ENCODE measurements at places on chromosomes 6 and 20.

DNA sequence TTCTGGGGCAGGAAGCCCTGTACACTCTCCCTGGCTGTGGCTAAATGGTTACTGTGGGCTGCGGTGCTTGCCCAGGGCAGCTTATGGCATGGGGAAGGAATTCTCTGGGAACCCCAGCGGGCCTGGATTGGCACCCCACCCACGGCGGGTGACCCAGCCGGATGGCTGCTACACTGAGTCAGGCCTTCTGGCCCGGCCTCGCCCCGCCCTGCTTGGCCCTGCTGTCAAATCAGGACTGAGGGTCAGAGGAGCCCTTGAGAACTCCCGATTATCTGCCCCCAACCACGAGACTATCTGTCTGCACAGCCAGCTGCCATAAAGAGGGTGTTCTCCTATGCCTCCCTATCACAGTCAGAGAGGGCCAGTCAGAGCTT is 7.3 kb upstream of the ITPR3 start:
- no peak for DNase-seq

- no peak for DNase-seq
Measured at GRCh38 chr6:154937306-154938220, 57.6 kb upstream of the TIAM2 start.

DNA sequence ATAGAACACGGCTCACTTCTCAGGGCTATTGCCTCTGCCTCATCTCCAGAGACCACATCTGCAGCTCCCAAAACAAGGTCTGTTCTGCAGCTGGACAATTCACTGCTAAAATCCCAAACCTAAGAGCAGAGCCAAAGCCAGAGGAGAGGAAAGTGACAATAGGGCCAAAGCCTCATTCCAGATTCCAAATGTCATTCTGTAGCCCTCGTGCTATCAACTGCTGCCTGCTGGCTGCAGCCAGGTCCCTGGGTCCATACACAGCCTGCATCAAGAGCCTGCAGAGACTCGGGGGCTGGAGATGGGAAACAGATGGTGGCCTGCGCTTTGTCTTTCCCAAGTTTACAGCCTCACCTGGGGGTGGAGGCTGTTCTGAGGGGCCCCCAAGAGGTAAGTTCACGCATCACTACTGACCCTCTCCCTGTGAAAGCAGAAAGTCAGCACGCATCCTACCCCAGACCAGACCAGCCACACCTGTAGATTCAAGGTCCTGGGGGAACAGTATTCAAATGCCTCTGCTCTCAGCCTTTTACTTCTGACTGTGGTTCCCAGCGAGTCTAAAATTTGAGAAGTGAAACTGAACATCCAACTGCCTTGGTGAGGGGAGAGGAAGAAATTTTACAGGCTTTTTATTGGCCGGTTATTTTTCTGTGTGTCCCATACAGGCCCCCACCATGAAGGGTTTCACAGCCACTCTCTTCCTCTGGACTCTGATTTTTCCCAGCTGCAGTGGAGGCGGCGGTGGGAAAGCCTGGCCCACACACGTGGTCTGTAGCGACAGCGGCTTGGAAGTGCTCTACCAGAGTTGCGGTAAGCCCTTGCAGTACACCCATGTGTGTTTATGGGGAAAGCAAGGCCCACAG is at the start of gene LY86:
Gene LY86 (plus strand): TSS at position 657 of the 860 bp plus-strand sequence. CDS start 15 bp downstream, at position 672.
- DNase-seq = no peak

GRCh38 chr6:80289727-80290126 is 183.3 kb downstream of the BCKDHB start:
- DNase-seq = no peak

GRCh38 chr6:125294925-125295324 is 6.8 kb downstream of the HDDC2 start:
- DNase-seq = no peak

DNA sequence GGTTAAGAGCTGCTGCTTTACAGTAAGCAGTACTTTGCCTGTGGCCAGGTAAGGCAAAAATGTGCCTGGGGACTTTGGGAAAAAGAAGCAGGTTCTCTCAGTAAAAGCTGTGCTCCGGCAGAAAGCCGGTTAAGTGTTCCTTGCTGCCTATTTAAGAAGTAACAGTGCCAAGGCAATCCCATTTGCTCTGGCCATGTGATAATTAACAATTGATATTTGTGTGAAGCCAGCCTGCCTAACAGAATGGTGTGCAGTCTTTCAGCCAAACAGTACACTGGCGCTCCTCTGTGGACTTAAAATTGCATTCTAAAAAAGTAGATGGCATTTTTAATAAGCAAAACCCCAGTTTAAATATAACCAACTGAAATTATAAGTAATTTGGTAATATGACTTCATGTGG is 430.3 kb downstream of the PLCB1 start:
- no peak for DNase-seq

DNA sequence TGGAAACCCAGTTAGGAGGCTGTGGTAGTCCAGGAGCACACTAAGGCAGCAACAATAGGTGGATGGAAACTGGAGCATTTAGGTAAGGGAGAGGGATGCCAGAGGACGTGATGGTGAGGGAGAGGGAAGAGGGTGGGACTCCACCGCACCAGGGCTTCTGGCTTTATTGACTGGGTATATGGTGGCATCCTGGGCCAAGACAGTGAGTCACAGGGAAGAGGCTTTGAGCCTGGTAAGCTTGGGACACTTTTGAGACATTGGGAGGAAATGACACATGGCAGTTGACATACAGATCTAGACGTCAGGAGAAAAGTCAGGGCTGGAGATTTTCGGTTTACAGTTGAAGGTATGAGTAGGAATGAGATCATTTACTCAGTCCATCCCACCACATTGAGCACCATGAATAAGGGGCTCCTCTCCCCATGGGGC is 14.9 kb downstream of the NT5E start:
- DNase-seq = no peak

DNA sequence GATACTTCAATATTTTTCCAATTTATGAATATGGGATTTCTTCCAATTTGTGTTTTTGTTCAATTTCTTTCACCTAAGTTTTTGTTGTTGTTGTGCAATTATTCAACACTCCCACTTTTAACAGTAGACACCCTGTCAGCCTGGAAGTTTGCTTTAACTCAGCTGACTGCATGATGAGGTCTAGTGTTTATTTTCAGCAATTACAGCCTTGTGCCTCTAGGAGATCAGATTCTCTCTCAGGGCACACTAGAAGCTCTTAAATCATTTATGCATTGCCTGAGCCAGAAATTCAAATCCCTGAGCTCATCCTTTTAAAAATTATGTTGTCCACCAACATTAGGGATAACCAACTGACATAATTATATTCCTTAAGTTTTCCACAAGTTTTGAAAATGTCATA is 85.7 kb downstream of the MRAP2 start:
- no peak for DNase-seq

GRCh38 chr20:10719740-10720385 is 46.1 kb upstream of the JAG1 start:
- no peak for DNase-seq

GRCh38 chr6:44342052-44342451 is 398 bp upstream of the SPATS1 start:
- no peak for DNase-seq

DNA sequence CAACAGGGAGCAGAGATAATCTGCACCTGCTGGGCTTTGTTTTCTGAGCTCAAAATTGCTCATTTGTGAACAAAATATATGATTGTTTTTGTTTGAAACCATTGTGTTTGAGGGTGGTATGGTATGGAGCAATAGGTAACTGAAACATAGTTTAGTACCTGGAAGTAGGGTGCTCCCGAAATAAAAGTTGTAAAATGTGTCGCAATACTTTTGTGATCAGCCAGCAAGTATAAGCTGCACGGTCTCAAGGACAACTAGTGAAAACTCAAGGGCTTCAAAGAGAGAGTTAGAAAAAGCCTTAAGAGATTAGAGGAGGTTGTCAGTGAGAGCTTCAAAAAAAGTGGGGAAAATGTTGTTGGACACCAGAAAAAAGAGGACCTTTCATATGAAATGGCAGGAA is 579.8 kb upstream of the POU3F2 start:
- no peak for DNase-seq

- no peak for DNase-seq
Measured at GRCh38 chr6:115969930-115970273, 90.8 kb downstream of the FRK start.

GRCh38 chr6:54719633-54720032 is 126.9 kb upstream of the FAM83B start:
- DNase-seq = no peak

DNA sequence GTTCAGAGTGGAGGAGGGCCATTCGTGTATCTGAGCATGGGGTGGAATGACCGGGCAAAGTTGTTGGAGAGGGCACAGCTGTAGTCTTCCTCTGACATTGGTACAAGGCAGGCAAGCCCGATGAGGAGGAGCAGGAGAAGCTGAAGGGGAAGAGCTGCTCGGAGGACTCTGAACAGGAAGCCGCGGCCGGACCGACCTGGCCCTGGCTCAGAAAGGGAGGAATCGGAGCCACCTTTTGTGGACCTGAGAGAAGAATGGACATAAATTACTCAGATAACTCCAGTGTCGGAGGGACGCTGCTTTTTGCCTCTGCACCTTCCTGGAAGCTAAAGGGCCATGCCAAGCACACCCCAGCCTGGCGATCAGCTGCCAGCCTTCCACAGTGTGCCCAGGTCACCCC is 315.0 kb downstream of the ESR1 start:
- no peak for DNase-seq

DNA sequence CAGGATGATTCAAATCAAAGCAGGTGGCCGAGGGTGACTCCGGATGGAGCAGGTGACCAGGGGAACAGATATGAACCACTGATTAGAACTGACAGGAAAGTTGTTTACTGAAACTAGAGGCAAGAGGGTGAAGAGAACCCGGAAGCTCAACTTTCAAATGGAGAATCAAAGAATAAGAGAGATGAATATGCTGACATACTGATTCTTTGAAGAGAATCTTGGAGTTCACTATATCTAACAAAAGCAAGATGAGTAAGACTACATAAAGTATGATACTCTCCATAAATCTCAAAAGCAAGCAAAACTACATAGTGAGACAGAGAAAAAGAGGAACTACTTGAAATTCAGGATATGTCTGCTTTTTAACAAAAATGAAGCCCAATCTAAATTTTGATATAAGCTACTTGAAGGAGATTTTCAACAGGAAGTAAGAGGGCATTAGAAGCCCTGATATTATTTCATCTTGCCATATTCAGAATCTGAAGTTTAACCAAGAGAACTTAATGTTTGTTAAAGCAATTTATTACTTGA is 4.0 kb upstream of the UBD start:
- no peak for DNase-seq

- DNase-seq = no peak
Measured at GRCh38 chr6:110366975-110367374, 8.8 kb upstream of the METTL24 start.

DNA sequence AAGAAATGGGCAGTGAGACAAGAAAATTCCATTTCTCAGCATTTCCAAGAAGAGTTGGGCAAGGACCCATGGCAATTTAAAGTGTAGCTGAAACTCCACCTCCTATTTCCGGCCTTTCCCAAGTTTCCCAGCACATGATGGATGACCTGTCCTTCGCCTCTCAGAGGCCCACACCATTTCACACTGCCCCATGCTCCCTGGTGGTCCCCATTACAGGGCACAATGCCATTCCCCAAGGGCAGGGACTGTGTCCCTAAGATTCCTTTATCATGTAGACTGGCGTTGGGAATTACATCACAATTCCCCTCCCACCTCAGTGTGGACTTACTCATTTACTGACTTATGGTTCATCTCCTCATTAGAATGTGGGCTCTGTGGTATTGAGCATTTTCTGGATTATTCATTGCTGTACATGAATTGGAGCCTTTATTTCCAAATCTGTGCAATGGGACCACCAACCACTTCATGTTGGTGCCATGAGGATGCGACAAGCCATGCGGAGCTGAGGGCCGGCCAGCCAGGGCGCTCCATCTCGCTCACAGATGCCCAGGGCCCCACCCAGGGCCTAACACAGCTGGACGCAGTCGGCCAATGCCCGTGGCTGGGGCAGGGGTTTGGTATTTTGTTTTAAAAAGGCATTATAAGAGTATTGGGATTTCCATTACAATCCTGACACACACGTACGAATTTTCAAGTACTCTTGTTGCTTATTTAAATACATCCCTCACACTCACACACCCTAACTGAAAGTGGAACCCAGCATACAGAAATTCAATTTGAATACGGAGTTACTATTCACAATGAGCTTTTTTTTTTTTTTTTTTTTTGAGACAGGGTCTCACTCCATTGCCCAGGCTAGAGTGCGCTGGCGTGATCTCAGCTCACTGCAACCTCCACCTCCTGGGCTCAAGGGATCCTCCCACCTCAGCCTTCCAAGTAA is 5.4 kb downstream of the ACSS1 start:
- no peak for DNase-seq

DNA sequence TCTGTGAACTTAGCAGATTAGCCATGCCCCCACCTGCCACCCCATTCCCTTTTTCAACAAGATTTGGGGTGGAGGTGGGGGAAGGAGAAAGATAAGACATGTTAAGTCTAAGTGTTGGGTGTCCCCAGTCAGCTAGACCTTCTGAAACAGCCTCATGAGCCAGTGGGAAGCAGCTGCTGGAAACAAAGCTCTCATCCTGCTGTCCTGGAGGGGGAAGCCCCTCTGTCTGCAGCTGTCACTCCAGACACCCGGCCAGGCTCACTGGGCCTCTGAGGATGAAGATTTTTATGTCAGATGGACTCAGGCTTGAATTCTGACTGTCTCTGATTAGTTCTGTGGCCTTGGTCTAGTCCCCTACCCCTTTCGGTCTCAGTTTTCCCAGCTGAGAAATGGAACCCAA is 1.1 kb downstream of the BPIFB3 start:
- DNase-seq = no peak

- DNase-seq = no peak
Measured at GRCh38 chr20:8076306-8077136, 55.5 kb upstream of the PLCB1 start.

DNA sequence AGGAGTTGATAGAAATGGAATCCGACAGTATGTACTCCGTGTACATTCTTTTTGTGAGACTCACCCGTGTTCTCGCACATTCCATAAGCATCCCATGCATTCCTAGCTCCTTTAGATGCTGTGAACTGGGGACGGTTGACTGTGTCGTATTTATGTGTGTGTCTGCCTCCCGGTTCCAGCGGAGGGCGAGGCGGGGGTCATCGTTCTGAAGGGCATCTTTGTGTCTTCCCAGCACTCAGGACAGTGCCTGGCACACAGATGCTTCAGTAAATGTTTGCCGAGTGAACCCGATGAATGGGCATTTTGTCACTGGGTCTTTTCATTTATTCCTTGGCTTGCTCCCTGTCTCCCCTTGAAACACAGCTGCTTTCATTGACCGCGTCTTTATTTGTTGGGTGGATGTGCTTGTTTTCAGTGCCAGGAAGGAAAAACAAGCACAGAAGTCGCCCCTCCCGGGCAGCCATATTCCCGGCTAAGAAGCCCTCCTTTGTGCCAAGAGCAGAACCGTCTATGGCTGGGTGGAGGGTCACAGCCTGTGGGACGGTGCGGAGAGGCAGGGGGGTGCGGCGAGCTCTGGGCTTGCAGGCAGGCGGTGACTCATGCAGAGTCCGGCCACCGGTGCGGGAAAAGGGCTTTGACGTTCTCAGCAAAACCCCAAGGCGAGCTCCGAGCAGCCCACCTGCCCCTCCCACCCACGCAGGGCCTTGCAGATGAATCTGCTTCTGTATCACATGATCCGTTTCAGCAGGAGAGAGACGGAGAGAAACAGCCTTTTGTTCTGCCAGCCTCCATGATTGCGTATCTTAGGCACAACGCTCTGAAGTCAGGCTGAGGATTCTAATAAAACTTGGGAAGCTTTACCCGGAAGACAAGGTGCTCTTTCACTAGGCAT is 11.2 kb upstream of the PSMG4 start:
- DNase-seq = no peak

GRCh38 chr6:37173493-37174195 is 3.7 kb downstream of the PIM1 start:
- DNase-seq = no peak

Data from stimulated activated CD4-positive, alpha-beta T cell treated with anti-CD3 and anti-CD28 coated beads, Interleukin-1b, Interleukin-23, amount 100 ng/mL, for 1 hour (primary cell).